Cardiac septum (tissue), 1 donor: ENCODE measurements at places on chromosomes 12 and 14. TPM values are rescaled to one million over a fixed set of nuclear protein-coding genes. Genes with fewer than 3 reads are reported as not detected.

GRCh38 chr14:74636424-74637177 lies 24.6 kb upstream of the LTBP2 start:
- no peak for DNase-seq

The ANKRD33 gene
- total RNA-seq, result not detected

DNA sequence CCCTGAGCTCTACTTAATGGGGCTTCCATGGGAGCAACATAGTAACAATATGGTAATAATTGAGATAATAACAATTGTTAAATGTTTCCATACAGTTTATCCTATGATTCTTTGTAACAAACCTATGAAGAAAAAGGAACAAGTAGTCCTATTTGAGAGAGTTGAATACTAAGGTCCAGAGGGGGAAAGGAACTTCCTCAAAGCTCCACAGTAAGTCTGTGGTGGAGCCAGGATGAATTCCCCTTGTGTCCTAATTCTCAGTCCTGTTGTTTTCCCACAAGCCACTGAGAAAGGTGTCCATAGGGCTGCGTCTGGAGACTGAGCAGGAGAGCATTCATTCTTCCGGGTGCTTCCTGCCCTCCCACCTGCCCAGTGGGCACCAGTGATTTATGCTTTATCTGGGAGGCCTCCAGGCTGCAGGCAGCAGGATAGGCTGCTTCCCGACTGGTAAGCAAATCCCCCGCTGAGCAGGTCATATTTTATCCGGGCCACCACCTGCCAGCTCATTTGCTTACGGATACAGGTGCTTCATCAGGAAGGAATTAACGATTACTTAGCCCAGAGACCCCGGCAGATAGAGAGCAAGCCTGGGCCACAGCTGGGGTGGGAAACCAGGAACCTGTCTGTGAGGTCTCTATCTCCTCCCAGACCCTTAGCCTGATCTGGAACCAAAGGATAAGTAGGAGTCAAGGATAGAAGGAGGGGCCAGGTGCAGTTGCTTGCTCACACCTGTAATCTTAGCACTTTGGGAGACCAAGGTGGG lies 33.9 kb upstream of the FAM222A start:
- no peak for DNase-seq

The SDSL gene
- 11.5 TPM for total RNA-seq

DNA sequence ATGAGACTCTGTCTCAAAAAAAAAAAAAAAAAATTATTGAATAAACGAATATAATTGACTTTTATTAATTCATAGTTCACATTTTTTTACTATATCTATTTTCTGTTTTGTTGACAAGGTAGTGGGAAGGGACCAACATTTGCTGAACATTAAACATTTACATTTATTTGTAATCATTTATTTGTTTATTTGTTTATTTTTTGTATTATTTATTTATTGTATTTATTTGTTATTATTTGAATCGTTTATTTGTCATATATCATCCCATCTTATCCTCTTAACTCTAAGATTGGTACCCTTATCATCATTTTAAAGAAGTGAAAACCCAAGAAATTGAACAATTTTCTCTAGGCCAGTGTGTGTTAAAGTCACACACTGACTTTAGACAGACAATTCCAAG lies 101.5 kb downstream of the SYT1 start:
- no peak for DNase-seq

DNA sequence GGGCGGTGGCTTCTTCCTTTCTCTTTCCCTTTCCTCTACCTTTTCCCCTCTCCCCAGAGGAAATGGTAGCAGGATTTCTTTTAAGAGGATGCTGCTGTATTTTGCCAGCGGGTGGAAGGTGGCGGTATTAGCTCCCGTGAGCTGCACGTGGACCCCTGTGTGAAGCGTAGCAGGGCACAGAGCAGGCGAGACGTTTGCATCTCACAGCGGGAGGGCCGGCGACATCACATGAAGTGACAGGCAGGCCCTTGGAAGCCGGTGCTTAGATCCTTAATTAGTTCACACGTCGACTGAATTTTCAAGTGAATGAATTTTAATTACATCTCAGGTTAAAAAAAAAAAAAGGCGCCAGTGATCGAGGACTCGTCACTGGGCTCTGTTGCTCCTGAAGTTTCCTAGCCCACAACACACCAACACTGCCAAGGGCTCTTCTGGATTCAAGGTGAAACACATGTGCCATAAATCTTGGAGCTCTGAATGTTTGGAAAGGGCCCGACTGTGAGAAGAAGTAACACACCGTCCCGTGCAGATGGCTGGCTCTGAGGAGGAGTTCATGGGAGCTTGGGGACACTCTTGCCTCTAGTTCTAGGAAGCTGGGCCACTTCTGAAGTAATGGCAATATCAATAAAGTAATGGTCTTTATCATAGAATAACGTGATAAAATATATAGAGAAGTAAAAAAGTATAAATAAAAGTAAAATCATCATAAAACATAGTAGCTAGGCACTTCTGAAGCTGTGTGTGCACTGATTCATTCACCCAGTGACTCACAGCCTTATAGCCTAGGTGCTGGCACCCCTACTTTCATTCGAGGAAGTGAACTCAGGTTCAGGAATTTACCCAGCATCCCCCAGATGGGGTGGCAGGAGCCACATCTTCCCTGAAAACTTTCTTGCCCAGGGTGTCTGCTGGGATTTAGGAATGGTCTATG lies 75.3 kb downstream of the AACS start:
- no peak for DNase-seq

- no peak for DNase-seq
Measured at GRCh38 chr14:31243860-31244259, 36.3 kb upstream of the HECTD1 start.

GRCh38 chr12:10354071-10354470 lies 35.8 kb downstream of the KLRK1 start:
- DNase-seq, result no peak

DNA sequence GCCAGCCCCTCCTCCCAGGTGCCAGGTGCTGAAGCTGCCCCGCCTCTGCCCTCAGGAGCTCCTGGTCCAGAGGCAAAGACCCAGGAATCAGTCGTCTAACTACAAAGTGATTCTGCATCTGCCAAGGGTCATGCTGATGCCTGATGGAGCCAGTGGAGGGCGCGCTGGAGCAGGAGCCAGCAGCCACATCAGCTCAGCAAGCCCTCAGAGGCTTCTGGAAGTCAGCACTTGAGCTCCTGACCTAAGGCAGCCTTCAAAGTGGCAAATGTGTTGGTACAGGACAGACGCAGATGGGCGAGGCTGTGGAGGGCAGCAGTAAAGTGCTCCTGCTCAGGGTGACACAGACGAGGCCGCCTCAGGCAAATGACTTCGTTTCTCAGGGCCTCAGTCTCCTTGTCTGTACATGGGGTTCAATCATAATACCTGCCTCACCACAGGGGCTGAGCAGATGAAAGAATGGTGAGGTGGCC lies 10.9 kb downstream of the C12orf43 start:
- DNase-seq, result no peak

The OAS1 gene
- total RNA-seq, result 4.0 TPM

DNA sequence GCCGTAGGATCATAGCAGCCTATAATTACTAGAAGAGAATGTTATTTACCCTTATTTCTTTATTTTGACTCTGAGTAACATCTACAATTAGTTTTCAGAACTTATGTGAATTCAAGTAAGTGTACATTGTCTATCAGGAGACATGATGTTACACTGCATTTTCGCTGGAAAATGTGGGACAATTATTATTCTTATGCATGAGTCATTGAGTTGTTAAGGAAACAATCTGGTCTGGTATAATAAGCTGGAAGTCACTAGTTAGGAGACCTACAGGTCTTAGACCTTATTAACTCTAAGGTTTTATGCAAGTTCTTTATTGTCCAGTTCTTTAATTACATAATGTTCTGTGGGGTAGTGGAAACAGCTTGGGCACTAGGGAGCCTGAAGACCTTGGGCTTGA lies 5.8 kb downstream of the KTN1 start:
- DNase-seq, result no peak
